ENCODE measurements at places on chromosomes 5 and 9. TPM values are rescaled to one million over a fixed set of nuclear protein-coding genes. Genes with fewer than 3 reads are reported as not detected.

The ZNF474 gene
- total RNA-seq = 7.2 TPM

The SAPCD2 gene
- total RNA-seq = 1.0 TPM

The PCDHGB7 gene
- 7.0 TPM for total RNA-seq

GRCh38 chr5:28324174-28324573 is 1285.8 kb upstream of the CDH9 start:
- H3K27ac ChIP-seq = no peak overlapping the region
- H3K36me3 ChIP-seq = no peaks in the 10 kb centered on the region
- no peak overlapping the region for H3K4me3 ChIP-seq
- DNase-seq = no peak
- H3K4me1 ChIP-seq = no peaks in the 10 kb centered on the region

GRCh38 chr5:1737790-1738405 is 61.7 kb downstream of the MRPL36 start:
- no peaks in the 10 kb centered on the region for H3K36me3 ChIP-seq
- H3K4me1 ChIP-seq = no peaks in the 10 kb centered on the region
- no peaks in the 10 kb centered on the region for H3K27me3 ChIP-seq
- H3K27ac ChIP-seq = no peak overlapping the region
- no peak for DNase-seq
- H3K4me3 ChIP-seq = no peak overlapping the region

- DNase-seq = no peak
- H3K4me1 ChIP-seq = no peaks in the 10 kb centered on the region
- H3K27me3 ChIP-seq = no peaks in the 10 kb centered on the region
- H3K4me3 ChIP-seq = no peak overlapping the region
These were observed 79.1 kb upstream of the FCN1 start for GRCh38 chr9:134996591-134997530.

GRCh38 chr9:94449486-94449885 is 105.4 kb upstream of the PCAT7 start:
- no peak for DNase-seq
- H3K4me1 ChIP-seq = no peaks in the 10 kb centered on the region
- H3K27ac ChIP-seq = no peak overlapping the region

- no peaks in the 10 kb centered on the region for H3K36me3 ChIP-seq
- no peaks in the 10 kb centered on the region for H3K4me1 ChIP-seq
- H3K27ac ChIP-seq = no peak overlapping the region
- no peak overlapping the region for H3K4me3 ChIP-seq
- no peak for DNase-seq
These were observed 996.4 kb upstream of the WWC1 start for GRCh38 chr5:167294882-167295680.

- peaks cover 5% of the 10 kb centered on the region for H3K4me1 ChIP-seq
- H3K27ac ChIP-seq = no peak overlapping the region
- no peak for DNase-seq
These were observed 49.6 kb downstream of the NSD1 start for GRCh38 chr5:177183142-177183541.

GRCh38 chr5:18095061-18095460 is 460.8 kb downstream of the TAF11L14 start:
- H3K27me3 ChIP-seq = no peaks in the 10 kb centered on the region
- no peaks in the 10 kb centered on the region for H3K4me1 ChIP-seq
- DNase-seq = no peak

DNA sequence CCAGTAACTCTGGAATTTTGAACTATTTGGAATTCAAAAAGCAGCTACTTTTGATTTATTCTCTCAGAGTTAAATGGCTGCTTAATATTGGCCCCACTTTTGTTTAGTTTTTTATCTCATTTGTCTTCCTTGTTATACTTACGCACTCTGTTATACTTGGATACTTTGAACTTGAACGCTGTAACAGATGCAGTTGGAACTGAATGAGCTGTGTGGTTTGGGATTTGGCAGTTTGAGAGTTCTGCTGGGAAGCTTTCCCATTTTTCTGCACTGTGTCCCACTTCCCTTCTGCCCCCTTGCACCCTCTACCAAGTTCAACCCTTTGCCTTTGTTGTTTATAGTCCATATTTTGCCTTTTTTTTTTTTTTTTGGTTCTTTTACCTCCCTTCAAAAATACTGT is 3.8 kb downstream of the RHOBTB3 start:
- no peaks in the 10 kb centered on the region for H3K27me3 ChIP-seq
- H3K36me3 ChIP-seq = peaks cover 4% of the 10 kb centered on the region
- H3K4me1 ChIP-seq = peaks cover 4% of the 10 kb centered on the region
- DNase-seq = no peak
- no peak overlapping the region for H3K27ac ChIP-seq

Data from upper lobe of left lung (tissue), 6 donors.